ENCODE measurements at places on chromosomes 6 and 20.

GRCh38 chr6:6588924-6589709 lies 597 bp downstream of the LY86 start:
- DNase-seq: no peak

DNA sequence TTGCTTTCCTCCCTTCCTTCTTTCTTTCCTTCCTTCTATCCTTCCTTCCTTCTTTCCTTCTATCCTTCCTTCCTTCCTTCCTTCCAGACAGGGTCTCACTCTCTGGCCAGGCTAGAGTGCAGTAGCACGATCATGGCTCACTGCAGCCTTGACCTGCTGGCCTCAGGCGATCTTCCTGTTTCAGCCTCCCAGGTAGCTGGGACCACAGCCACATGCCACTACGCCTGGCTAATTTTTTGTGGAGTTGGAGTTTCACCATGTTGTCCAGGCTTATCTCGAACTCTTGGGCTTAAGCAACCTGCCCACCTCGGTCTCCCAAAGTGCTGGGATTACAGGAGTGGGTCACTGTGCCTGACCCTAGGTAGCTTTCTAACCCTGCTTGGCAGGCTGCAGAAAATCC lies 12.2 kb upstream of the SEC63 start:
- DNase-seq: no peak

DNA sequence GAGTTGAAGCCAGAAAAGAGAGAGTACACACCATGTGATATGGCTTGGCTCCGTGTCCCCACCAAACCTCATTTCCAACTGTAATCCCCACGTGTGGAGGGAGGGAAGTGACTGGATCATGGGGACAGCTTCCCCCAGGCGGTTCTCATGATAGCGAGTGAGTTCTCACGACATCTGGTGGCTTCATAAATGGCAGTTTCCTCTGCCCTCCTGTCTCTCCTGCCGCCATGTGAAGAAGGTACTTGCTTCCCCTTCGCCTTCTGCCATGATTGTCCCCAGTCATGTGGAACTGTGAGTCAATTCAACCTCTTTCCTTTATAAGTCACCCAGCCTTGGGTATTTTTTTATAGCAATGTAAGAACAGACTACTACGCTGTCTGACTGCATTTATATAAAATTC lies 40.3 kb downstream of the TAF4 start:
- DNase-seq: no peak

GRCh38 chr20:51029963-51030920 lies 7.3 kb upstream of the KCNG1 start:
- no peak for DNase-seq

GRCh38 chr6:168456907-168457652 lies 16.1 kb downstream of the SMOC2 start:
- no peak for DNase-seq

DNA sequence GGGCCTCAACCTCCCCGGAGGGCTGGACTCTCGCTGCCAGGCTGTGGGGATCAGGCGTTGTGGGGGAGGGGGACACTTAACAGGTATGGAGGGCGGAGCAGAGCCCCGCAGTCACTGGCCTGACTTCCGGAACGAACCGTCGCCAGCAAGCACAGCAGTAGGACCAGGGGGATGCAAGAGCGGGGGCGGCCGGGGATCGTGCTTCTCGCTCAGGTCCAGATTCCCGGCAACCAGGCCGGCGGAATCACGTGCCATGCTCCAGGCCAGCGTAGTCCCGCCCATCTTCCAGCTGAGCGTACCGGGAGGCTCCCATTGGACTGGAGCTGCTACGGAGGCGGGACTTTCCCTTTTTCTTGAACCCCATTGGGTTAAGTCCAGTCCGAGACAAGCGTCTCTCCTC lies 10.0 kb upstream of the POU5F1 start:
- DNase-seq: peak; percentile 67

All from GM10248 (cell line).